ENCODE measurements at places on chromosomes 5 and 9.

- DNase-seq, result no peak
- no peak overlapping the region for H3K27ac ChIP-seq
- no peaks in the 10 kb centered on the region for H3K36me3 ChIP-seq
- no peaks in the 10 kb centered on the region for H3K4me1 ChIP-seq
- H3K4me3 ChIP-seq, result no peak overlapping the region
These were observed 131.1 kb upstream of the NR4A3 start for GRCh38 chr9:99690573-99690972.

DNA sequence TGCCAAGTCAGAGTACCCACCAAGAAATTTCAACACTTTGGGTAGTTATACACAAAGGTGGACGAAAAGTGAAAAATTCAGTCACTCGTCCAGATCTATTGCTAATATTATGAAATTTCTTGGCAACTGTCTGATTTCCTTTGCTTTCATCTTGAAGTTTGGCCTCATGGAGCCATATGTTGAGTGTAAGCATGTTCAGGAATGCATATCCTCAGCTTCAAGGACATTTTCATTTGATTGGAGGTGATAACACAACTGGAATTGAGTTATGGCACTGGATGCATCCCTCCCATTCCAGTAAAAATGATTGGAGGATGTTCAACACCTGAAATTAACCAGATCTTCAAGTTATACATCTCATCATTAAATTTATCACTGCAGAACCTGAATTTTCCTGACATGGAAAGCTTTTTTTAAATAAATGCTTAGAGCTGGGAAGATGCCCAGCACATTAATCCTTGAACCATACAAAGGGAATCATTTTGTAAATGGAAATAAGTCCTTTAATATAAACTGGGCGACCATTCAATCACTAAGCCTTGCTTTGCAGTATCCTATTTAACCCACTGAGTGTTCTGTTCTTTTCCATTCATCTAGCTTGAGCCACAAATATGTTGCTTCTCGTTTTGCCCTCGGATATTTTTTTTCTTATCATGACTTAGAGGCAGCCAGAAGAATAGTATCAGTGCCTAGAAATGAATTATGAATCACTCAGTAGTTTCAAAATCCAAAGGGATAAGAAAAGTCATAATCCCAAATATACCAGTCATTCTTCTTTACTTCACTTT lies 273.7 kb upstream of the PIK3R1 start:
- no peaks in the 10 kb centered on the region for H3K27me3 ChIP-seq
- no peaks in the 10 kb centered on the region for H3K4me1 ChIP-seq
- no peaks in the 10 kb centered on the region for H3K36me3 ChIP-seq
- no peak for DNase-seq
- H3K27ac ChIP-seq, result no peak overlapping the region

- H3K36me3 ChIP-seq, result no peaks in the 10 kb centered on the region
- no peak overlapping the region for H3K4me3 ChIP-seq
- H3K27ac ChIP-seq, result no peak overlapping the region
- no peak for DNase-seq
- H3K27me3 ChIP-seq, result peaks cover 3% of the 10 kb centered on the region
- H3K4me1 ChIP-seq, result peaks cover 12% of the 10 kb centered on the region
These were observed 116.9 kb downstream of the C5orf15 start for GRCh38 chr5:133851521-133851920.

- H3K4me1 ChIP-seq, result peaks cover 20% of the 10 kb centered on the region
- H3K36me3 ChIP-seq, result peaks cover 14% of the 10 kb centered on the region
- H3K27ac ChIP-seq, result no peak overlapping the region
- no peak overlapping the region for H3K4me3 ChIP-seq
- H3K27me3 ChIP-seq, result no peaks in the 10 kb centered on the region
- no peak for DNase-seq
These were observed 2.5 kb upstream of the EDF1 start for GRCh38 chr9:136868644-136869043.

GRCh38 chr5:96344678-96345577 lies 88.1 kb downstream of the PCSK1 start:
- H3K4me3 ChIP-seq, result no peak overlapping the region
- no peaks in the 10 kb centered on the region for H3K36me3 ChIP-seq
- H3K27me3 ChIP-seq, result peaks cover 16% of the 10 kb centered on the region
- no peak for DNase-seq
- peaks cover 22% of the 10 kb centered on the region for H3K4me1 ChIP-seq
- H3K27ac ChIP-seq, result no peak overlapping the region

DNA sequence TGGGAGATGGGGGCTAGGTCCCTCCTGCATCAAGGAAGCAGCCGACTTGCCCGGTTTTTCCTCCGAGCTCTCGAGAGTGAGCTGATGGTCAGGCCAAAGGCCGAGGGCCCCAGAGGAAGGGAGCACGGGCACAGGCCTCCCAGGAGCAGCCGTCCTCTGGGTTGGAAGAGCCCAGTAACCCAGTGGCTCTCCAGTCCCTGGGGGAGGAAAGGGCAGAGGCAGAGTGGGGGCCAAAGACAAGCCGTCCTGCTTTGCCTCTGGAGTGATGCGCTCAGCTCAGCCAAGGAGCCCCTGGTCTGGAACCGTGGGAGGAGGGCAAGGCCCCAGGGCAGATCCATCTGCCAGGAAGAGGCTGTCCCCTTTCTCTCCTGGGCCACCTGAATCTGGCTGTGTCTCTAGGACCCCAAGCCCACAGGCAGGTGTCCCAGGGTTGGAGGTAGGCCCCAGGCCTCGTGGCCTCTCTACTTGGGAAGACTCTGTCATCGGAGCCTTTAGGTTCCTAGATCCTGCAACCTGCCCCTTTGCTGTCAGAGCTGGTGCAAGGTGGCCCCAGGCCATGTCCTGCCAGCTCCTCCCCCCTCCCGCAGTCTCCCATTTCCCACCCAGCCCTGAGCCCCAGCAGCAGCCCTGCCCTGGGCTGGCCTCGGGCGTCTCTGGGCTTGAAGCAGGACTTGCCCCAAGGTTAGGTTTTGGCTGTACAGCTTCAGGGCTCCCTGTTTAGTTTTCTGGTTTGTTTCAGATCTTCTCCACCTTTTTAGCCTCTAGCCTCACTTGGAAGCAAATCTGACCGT lies 224.1 kb downstream of the CACNA1B start:
- peaks cover 4% of the 10 kb centered on the region for H3K27me3 ChIP-seq
- H3K4me1 ChIP-seq, result no peaks in the 10 kb centered on the region
- no peaks in the 10 kb centered on the region for H3K36me3 ChIP-seq
- H3K4me3 ChIP-seq, result no peak overlapping the region
- no peak overlapping the region for H3K27ac ChIP-seq

- DNase-seq, result no peak
- no peaks in the 10 kb centered on the region for H3K4me1 ChIP-seq
- no peak overlapping the region for H3K27ac ChIP-seq
- H3K36me3 ChIP-seq, result no peaks in the 10 kb centered on the region
These were observed 183.1 kb downstream of the NMUR2 start for GRCh38 chr5:152221721-152222629.

Data from activated naive CD8-positive, alpha-beta T cell treated with anti-CD3 and anti-CD28 coated beads for 36 hours (primary cell).